Putamen (tissue), 1 donor: ENCODE measurements at places on chromosomes 11 and 22.
A peak's percentile ranks its signal among the peaks of the same experiment; 100 is the strongest.

GRCh38 chr11:68116126-68116525 is 5.1 kb downstream of the CHKA start:
- no peak for DNase-seq

DNA sequence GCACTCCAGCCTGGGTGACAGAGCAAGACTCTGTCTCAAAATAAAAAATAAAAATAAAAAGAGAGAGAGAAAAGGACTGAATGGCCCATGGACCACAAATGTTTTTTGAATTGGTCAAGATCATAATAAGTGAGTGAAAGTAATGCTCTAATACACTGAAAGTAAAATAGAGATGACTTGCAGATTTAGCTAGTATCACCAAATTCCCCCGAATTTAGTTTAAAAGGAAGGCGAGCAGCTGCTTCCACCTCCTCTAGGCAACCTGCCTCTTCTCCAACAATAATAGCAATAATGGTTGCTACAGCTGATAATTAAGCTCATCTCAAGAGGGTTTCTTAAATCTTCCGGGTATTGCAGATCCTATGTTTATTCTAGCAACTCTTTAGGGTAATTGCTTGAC is 36.8 kb downstream of the CELF1 start:
- DNase-seq: no peak

GRCh38 chr22:42949159-42949558 is 65.8 kb downstream of the PACSIN2 start:
- no peak for DNase-seq

- peak; percentile 90 for DNase-seq
These were observed 24.1 kb upstream of the CDC42EP2 start for GRCh38 chr11:65290448-65291165.

DNA sequence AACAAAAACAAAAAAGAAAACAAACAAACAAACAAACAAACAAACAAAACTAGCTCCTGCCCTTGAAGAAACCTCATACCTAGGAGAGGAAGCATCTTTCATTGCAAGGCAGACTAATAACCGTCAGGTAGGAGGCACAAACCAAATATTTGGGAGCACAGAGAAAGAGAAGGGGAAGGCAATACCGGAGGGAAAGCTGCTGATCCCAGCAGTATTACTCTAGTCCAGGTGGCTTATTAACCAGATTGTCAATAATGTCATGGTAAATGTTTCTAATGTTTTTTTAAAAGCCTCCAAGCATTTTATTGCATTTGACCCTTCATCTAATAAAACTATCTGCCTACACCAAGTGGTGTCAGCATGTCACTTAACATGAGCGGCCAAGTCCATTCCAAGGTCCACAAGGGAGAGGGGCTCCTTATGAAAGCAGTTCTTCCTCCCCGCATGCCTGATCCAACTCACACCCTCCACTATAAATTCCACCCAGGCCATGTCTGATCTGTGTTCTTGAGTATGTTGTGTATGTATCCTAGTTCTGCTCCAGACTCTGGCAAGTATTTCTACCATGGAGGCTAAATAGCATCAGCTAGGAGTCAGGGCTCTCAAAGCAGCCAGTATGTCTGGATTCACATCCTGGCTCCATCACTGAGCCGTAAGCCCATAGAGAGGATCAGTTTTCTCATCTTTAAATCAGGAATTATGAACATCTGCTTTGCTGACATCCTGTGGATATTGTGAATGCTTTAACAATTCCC is 208.1 kb upstream of the TENM4 start:
- DNase-seq: no peak

- no peak for DNase-seq
These were observed 587.5 kb upstream of the B3GAT1 start for GRCh38 chr11:134999590-134999989.

- DNase-seq: no peak
These were observed 1.9 kb downstream of the CEP57 start for GRCh38 chr11:95792200-95792599.

DNA sequence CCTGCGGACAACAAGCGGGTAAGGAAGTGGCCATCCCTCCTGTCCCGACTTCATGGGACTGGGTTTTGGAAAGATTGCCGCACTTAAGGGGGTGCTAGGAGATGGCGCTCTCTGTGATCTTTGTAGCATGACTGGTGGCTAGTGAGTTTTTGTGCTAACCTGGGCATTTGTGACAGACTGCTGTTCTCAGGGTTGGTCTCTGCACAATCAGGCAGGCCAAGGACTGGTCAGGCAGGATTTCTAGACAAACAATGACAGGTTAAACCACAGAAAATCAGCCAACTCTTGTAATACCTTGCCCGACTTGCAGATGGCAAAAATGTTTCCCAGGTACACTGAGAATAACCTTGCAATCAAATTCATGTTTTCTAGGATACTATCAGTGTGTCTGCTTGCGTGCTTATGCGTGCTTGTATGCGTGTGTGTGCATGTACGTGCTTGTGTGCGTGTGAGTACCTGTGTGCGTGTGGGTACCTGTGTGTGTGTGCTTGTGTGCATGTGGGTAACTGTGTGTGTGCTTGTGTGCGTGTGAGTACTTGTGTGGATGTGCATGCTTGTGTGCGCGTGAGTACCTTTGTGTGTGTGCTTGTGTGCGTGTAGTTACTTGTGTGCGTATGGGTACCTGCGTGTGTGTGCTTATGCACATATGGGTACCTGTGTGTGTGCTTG is 25.6 kb upstream of the SORL1-AS1 start:
- DNase-seq: no peak

GRCh38 chr11:17730608-17731462 is 3.7 kb upstream of the KCNC1 start:
- peak; percentile 79 for DNase-seq

GRCh38 chr11:94149431-94150017 is 20.9 kb downstream of the PANX1 start:
- no peak for DNase-seq

GRCh38 chr11:60130496-60130895 is 42.0 kb downstream of the MS4A2 start:
- DNase-seq: peak; percentile 11

DNA sequence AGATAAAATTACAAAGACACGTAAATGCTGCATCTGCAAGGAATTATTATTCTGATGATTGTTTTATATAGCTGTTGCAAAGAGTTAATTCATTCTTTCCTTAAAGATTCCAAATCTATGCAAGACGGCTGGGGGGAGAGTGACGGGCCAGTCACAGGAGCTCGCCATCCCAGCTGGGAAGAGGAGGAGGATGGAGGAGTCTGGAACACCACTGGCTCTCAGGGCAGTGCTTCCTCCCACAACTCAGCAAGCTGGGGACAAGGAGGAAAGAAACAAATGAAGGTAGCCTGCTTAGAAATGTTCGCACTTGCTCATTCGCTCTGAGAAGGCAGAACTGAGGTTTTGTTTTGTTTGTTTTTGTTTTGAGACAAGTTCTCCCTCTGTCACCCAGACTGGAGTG is 73.0 kb upstream of the ADSL start:
- DNase-seq: no peak

DNA sequence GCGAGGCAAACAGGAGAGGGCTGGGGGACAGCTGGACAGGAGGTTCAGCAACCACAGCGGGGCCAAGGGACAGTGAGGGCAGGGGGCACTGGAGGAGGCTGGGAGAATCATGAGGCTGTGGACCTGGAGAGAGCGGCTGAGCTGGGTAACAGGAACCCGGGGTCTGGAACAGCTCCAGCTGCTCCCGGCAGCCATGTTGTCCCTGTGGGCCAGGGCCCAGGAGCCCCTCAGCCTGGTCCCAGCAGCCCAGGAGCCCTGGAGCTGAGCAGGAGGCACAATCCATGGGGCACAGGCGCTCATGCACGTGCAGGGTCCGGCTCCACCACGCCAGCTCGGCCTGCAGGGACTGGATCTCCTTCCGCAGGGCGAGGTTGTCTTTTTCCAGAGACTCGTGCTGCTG is 7.4 kb downstream of the BATF2 start:
- no peak for DNase-seq

GRCh38 chr22:27724157-27724556 is 77.4 kb downstream of the MN1 start:
- no peak for DNase-seq

- DNase-seq: no peak
These were observed 32.9 kb downstream of the RBFOX2 start for GRCh38 chr22:35995772-35996171.

GRCh38 chr22:23878219-23878618 is 16.0 kb upstream of the MIF start:
- no peak for DNase-seq

- DNase-seq: no peak
These were observed 8.7 kb upstream of the DAGLA start for GRCh38 chr11:61671527-61671926.

- DNase-seq: no peak
These were observed 63.7 kb downstream of the HIPK3 start for GRCh38 chr11:33320814-33321330.

DNA sequence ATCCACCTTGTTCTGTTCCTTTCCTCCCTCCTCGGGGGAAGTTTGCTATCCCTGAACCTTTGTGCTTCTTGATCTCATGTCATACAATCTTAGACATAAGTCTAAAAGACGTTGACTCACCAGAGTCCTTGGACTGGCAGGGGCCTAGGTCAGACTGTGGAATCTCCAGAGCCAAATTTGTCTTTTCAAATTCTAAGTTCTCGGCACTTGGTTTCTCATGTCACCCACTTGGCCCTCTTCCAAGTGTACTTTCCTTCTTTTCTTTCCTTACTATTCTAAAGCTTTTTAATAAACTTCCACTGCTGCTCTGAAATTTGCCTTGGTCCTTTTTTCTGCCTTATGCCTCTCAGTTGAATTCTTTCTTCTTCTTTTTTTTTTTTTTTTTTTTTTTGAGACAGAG is 30.1 kb upstream of the SMPD1 start:
- no peak for DNase-seq

DNA sequence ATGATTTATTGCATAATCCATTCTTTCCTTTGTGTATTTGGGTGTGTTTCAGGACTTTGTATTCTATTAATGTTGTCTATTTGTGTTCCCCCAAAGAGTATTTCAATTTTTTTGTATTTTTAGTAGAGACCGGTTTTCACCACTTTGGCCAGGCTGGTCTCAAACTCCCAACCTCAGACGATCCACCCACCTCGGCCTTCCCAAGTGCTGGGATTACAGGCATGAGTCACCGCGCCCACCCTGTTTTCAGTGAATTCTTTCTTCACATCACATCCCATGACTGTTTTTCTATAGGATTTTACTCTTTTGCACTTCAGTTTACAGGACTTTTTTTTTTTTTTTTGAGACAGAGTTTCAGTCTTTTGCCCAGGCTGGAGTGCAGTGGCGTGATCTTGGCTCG is 46.3 kb downstream of the RBX1 start:
- no peak for DNase-seq

- no peak for DNase-seq
These were observed 4.2 kb downstream of the SEPTIN5 start for GRCh38 chr22:19718456-19719049.

DNA sequence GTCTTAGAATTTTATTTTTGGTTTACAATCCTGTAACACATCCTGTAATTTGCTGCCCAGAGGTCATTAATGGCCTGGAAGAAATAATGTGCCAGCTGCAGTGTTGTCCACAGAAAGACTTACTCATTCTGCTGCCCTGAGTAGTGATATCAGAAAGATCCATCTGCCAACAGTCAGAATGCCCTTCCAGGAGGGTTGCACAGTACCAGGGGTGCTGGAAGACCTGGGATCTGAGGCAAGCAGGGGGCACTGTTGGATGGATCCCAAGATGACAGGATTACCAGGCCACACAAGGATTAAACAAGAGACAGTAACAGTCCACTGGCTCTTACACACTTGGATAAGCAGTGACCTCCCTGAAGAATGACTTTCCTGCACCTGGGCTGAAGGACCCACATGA is 93.8 kb upstream of the TOP3B start:
- DNase-seq: no peak

DNA sequence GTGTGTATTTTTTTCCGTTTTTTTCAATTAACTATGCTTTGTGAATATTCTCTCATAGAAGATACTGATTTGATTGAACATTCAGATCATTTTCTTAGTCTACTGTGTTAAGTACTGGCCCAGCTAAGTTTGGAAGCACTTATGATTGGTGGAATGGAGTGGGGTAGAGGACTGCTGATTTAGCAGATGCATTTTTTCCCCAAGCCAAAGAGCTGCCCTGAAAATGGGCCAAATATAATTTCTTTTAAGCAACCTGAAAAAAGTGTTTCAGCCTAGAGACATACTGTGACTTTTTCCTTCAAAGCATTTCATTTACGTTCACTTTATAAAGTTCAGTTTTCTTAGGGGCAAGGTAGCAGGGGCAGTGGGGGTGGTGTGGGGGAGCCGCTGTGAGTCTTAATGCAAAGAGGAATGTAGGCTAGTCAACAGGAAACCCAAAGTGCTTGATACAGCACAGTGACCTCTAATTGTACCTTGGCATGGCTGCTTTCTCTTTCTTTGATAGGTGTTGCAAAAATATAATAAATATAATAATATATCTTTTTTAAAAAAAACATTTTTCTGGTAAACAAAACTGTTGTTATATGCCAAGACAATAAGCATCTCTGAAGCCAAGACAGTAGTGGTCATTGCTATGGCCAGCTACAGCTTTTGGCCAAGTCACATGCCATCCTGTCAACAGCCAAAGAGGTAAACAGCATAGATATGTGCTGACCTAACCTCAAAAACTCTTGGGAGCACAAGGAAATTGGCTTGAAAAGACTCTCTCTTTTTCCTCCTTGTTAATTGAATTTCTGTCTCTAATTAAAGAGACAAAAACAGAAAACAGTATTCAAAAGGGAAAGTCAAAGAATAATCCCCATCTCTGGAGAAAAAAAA is 58.8 kb downstream of the LIF start:
- no peak for DNase-seq

- DNase-seq: no peak
These were observed 95.5 kb downstream of the RPL27A start for GRCh38 chr11:8777907-8778767.

GRCh38 chr11:73267122-73267846 is 4.9 kb upstream of the P2RY6 start:
- no peak for DNase-seq

GRCh38 chr11:133409799-133410198 is 122.5 kb downstream of the OPCML start:
- DNase-seq: no peak

DNA sequence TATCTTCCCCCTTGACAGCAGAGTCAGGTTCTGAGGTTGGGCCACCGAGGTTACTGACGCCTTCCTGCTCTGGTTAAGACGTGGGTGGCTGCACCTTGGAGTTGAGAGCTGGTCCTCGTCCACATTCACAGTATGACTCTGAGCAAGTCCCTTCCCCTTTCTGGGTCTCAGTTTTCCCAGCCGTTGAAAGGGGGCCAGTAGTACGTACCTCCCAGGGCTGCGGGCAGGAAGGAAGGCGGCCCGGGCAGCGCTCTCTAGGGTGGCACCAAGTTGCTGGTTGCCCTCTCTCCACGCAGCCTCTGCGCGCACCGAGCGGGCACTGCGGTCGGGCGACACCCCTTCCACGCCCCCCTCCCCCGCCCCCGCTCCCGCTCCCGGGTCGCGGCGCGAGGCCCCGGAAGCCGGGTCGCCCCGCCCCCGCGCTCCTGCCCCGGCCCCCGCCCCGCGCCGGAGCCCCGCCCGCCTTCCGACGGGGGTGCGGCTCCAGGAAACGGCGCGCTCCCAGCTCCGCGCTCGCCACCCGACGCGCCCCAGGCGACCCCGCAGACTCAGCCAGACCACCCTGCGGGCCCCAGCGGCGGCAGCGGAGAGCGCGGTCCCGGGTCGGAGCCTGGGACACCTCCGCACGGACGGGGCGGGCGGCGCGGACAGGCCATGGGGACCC is at the start of gene EHBP1L1:
TSS of gene EHBP1L1 (plus strand) at position 486 of the 664 bp plus-strand sequence. CDS start 250 bp downstream, outside the sequence.
- no peak for DNase-seq

GRCh38 chr11:36719358-36720107 is 121.5 kb upstream of the RAG2 start:
- DNase-seq: no peak
